ENCODE measurements at places on chromosomes 13 and 19.

DNA sequence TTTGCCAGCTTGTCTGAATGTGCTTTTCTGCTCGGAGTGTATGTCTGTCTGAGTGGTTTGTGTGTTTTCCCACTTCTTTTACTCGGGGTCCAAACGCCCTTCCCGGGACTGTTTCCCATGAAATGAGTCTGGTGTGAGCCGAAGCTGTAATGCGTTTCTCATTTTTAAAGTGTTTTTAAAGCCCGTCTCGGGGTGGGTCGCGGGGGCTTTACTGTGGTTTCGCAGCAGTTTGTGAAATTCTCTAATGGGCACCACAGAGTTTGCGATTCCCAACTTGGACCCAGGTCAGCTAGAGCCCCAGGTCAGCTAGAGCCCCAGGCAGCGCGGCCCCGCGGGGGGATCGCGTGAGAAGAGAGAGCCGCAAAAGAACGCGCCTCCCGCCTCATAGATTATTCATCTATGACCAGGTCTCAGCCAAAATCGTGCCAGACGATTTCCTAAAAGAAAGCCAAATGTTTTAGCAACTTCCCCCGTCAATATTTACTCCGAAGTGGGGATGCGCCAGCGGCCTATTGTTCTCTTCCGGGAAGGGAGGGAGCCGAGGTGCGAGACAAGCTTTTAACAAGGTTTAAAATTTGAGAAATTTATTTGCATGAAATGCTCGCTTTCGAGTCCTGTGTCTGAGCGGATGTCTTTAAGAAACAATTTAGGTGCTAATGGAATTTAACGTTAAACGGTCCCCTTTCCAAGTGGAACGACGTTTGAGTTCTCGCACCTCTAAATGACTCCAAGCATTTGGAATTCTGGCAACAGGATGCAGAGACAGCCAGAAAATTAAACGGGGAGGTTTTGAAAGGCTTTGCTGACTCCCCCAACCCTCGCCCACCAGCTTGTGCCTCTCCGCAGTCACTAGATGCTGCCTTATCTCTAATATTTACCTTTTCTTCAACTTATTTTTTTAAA is 2.2 kb downstream of the ZIC2 start:
- no peak overlapping the region for H3K4me3 ChIP-seq
- H3K27me3 ChIP-seq = no peaks in the 10 kb centered on the region
- no peaks in the 10 kb centered on the region for H3K36me3 ChIP-seq
- no peaks in the 10 kb centered on the region for H3K4me1 ChIP-seq

- no peak overlapping the region for H3K27ac ChIP-seq
- no peak for DNase-seq
- no peaks in the 10 kb centered on the region for H3K27me3 ChIP-seq
- H3K36me3 ChIP-seq = no peaks in the 10 kb centered on the region
- no peaks in the 10 kb centered on the region for H3K4me1 ChIP-seq
These were observed 115.2 kb upstream of the PEG3 start for GRCh38 chr19:56955637-56956216.

DNA sequence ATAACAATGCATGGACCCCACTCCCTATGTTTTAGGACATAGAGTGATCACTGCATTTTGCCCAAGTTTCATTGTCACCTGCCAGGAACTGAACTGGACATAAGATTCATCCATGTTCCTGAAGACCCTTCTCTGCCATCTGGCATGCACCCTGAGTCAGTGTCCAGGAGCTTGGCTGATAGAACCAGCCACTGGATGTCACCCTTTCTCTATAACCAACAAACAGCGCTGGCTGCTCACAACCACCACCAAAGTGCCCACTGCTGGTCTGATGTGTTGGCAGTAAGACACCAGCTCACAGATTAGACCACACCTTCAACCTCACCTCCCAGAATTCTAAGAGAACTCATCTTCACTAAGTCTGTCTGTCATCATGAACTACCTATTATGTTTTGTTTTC is 333.4 kb downstream of the ITGBL1 start:
- no peaks in the 10 kb centered on the region for H3K27me3 ChIP-seq
- H3K27ac ChIP-seq = no peak overlapping the region
- no peak for DNase-seq
- H3K4me3 ChIP-seq = no peak overlapping the region

GRCh38 chr13:113399755-113400149 is 35.8 kb upstream of the GRTP1 start:
- no peak for DNase-seq
- no peak overlapping the region for H3K4me3 ChIP-seq
- peak overlapping the region; percentile 65 for H3K27ac ChIP-seq
- no peaks in the 10 kb centered on the region for H3K4me1 ChIP-seq
- H3K27me3 ChIP-seq = no peaks in the 10 kb centered on the region
- no peaks in the 10 kb centered on the region for H3K36me3 ChIP-seq

GRCh38 chr13:33003458-33004019 is 12.7 kb upstream of the KL start:
- no peaks in the 10 kb centered on the region for H3K36me3 ChIP-seq
- H3K27ac ChIP-seq = no peak overlapping the region
- DNase-seq = no peak
- H3K4me3 ChIP-seq = no peak overlapping the region

DNA sequence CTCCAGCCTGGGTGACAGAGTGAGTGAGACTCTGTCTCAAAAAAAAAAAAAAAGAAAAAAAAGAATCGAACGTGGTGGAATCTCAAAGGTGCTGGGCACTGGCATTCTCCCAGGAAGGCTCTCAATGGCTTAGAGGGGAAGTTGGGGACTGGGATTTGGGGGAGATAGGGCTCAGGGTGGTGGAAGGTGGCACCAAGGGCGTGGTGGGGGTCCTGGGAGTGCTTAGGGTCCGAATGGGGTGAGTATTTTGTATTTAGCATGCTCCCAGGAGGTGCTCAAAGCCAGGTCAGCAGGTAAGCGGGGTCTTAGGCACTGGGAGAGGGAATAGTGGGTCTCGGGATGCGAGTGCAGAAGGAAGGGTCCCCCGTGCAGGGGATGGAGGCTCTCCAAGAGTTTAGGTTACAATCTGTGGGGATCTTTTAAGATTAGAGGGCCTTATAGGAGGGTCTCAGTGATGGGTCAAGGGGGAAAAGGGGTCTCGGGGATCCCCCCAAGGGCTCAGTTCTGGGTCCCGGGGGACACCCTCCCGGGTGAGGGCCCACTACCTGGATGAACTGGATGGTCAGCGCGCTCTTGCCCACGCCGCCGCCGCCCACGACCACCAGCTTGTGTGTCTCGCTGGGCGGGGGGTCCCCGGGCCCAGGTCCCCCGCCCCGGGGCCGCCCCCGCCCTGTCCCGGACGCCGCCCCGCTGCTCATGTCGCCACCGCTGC is 386 bp downstream of the RRAS start:
- no peaks in the 10 kb centered on the region for H3K36me3 ChIP-seq
- H3K27ac ChIP-seq = peak overlapping the region; percentile 77
- DNase-seq = no peak
- no peaks in the 10 kb centered on the region for H3K4me1 ChIP-seq

GRCh38 chr19:14553042-14553938 is 18.6 kb downstream of the NDUFB7 start:
- H3K4me3 ChIP-seq = no peak overlapping the region
- H3K27ac ChIP-seq = no peak overlapping the region
- no peak for DNase-seq

DNA sequence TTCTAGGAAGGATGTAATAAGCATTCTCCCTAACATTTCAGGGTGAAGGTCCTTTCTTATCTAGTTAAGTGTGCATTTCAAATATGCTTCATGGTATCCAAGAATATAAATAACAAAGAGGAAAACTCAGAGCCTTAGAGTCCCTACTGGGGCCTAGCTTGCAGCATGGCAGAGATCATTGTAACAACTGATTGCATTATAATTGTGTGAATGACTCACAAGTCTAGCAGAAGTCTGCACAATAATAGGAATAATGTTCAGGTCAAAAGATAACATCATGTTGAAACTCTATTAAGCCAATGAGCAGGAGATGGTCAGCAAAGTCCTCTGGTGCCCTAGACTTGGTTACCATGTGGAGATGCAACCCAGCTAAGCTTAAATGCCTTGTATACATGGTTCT is 3.4 kb downstream of the POSTN start:
- no peak overlapping the region for H3K27ac ChIP-seq
- H3K36me3 ChIP-seq = no peaks in the 10 kb centered on the region
- no peak overlapping the region for H3K4me3 ChIP-seq
- no peak for DNase-seq
- no peaks in the 10 kb centered on the region for H3K27me3 ChIP-seq
- no peaks in the 10 kb centered on the region for H3K4me1 ChIP-seq

- H3K27ac ChIP-seq = no peak overlapping the region
- H3K27me3 ChIP-seq = no peaks in the 10 kb centered on the region
- no peak overlapping the region for H3K4me3 ChIP-seq
- no peaks in the 10 kb centered on the region for H3K4me1 ChIP-seq
These were observed 177.3 kb downstream of the PCDH9 start for GRCh38 chr13:67052550-67053490.

All from aorta (tissue), 5 donors.